ENCODE measurements at places on chromosomes 7 and 10.

GRCh38 chr7:29457141-29457561 lies 106.5 kb upstream of the PRR15 start:
- no peak for DNase-seq

GRCh38 chr7:22343612-22344011 lies 13.3 kb downstream of the RAPGEF5 start:
- DNase-seq, result no peak

- no peak for DNase-seq
Observed at GRCh38 chr10:50291261-50291850, 40.0 kb upstream of the ASAH2 start.

DNA sequence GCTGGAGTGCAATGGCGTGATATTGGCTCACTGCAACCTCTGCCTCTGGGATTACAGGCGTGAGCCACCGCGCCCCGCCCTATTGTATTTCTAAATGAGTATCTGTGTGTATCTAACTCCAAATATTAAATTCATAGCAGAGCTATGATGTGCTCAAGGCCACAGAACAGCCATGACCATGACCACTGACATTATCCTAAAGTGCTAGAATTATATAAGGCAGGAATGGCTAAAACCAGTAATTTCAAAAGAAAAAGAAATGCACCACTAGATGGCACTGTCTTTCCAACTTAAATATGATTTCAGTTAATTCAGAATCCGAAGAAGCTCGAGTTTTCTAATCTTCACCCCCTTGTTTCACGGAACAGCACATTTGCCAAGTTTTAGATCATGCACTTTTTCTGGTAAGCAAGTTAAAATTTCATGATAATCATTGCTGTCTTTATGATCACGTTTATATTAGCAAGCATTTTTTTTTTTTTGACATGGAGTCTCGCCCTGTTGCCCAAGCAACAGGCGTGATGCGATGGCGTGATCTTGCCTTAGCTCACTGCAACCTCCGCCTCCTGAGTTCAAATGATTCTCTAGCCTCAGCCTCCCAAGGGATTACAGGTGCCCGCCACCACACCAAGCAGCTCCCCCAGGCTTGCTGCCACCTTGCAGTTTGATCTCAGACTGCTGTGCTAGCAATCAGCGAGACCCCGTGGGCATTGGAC lies 65.3 kb downstream of the OR13A1 start:
- no peak for DNase-seq

GRCh38 chr10:1520909-1521565 lies 216.3 kb downstream of the ADARB2 start:
- no peak for DNase-seq

DNA sequence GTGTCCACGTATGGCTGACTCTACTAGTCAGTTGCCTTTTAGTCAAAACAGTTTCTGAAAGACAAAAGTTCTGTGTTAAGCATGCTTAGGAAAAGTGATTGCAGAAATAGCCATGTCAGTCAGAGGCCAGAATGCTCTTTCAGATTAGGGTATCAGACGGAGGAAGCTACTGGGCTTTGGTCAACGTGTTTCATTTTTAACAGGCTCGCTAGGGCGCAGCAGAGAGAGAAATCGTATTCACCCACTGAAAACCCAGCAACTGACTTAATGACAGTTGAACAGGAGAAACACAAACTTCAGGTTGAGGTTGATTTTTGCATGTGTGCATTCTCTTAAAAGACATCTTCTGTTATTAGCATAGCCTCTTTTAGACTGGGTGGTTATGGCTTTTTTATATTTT lies 322.6 kb upstream of the KIAA1217 start:
- no peak for DNase-seq

DNA sequence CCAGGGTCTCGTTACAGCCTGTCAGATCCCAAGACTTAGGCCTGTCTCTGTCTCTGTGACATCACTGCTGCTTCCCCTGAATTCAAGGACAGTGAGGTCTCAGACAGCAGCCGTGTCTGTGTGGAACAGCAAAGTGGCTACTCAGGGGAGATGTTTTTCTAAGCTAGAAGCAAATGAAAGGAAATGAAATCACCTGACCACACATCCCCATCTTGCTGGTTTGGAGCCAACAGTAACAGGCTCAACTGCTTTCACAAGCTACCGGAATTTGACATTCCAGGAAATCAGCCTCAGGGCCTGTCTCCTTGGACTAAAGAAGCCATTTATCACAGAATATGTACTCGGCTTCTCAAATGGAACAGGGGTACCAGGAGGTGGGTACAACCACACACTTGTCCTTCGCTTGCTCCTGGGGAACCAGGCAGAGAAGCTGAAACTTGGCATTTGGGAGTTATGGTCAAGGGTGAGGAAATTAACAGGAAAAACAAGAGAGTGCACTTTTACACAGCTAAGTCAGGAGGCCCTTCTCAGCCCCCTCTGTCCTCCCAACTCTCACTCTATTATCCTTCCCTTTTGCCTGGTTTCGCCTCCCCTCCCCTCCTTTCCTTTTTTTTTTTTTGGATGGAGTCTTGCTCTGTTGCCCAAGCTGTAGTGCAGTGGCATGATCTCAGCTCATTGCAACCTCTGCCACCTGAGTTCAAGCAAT lies 73.2 kb downstream of the SPDYE5 start:
- no peak for DNase-seq

GRCh38 chr7:108157606-108158335 lies 27.6 kb upstream of the LAMB4 start:
- no peak for DNase-seq

- DNase-seq, result no peak
Observed at GRCh38 chr7:18290223-18290622, 205.3 kb upstream of the HDAC9 start.

DNA sequence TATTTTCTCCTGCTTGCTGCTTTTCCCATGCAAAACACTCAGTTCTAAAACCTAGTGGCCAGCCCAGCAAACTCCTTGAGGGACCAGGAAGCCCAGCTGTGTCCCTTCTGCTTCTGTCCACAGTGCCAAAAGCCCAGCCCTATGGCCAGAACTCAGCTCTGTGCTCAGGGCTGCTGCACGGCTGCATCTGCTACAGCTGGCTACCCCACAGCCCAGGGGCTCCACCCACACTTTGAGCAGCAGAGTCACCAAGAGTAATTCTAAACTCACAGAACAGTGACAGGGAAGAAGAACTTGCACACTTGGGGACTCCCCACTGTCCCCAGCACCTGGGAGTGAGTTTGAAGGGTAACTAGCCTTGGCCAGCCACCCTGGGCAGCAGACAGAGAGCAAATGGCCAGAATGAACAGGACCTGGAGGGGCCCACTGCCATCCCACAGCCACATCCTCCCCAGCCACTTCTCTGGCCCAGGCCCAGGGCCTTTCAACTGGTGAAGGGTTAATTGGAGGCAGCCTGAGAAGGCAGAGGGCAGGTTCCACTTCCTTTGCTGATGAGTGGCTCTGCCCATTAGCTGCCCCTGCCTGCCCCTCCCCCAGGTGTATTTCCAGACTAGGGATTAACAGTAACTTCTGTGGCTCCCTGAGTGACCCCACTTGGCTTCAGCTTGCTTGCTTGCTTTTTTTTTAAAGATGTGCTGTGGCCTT lies 28.1 kb upstream of the TRIM8 start:
- DNase-seq, result peak; percentile 90

DNA sequence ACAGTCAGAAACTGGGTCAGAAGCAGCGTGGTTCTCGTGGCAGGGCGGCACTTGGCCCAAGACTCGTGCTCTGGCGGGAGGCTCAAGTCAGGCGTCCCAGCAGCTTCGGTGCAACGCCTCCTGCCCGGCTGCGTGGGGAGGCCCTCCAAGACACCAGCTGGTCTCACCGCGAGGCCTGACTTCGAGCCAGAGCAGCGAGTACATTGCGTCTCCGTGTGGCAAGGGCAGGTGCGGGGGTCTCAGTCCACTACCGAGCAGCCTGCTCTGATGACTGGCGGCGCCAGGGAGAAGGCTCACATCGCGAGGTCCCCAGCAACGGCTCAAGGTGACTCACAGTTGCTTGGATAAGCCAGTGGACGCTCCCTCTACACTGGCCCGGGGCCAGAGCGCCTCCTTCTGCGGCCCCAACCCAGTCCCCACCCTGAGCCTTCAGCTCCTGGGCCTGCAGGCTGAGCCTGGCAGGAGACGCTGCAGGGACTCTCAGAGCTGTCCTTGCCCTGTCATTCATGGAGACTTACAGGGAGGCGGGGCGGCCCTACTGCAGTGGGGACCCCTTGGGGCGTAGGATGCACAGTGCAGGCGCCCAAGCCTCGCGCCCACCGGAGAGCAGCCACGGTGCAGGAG lies 41.9 kb upstream of the PRKAR1B start:
- DNase-seq, result no peak

DNA sequence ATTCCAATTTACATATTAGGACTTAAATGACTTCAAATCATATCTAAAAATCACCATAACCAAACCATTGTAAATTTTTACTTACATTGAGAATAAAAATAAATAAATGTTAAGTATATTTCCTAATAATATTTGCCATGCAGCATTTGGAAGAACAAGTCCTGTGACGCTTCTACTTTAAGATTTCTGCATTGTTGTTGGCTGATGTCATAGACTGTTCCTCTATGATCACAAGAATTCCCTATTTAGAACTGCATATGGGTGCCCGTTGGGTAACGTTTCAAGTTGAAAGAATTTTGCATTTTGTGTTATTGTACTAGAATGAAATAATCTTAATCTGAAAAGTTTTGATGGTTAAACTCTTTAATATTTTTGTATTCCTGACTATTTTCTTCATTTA lies 5.1 kb upstream of the ITGB1 start:
- no peak for DNase-seq

GRCh38 chr7:92052159-92052558 lies 82.1 kb downstream of the CYP51A1 start:
- DNase-seq, result no peak

GRCh38 chr7:75868153-75868552 lies 10.7 kb upstream of the RHBDD2 start:
- DNase-seq, result no peak

DNA sequence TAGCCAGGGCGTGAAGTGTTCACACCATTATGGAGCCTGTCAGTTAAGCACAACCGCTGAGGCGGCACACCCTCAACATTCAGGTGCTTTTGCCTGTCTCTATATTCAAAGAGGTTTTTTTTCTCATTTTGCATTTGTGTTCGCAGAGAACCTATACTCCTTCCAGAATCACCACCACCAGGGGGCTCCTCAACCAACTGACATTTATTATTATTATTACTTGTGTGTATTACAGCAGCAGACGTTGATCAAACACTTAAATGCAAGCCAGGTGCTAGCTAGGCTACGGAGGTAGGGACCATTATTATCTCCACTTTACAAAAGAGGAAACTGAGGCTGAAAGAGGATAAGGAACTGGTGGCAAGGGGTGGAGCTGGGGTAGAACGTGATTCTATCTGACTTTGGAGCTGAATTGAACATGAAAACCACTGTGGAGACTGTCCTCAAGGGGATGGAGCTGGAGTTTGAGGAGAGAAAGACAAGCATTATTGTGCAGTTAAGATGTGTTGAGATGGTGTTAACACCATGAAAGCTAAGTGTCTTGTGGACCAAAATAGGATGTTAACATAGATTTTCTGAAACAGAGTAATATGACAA lies 133.8 kb upstream of the PLXNA4 start:
- no peak for DNase-seq

- DNase-seq, result no peak
Observed at GRCh38 chr10:62637249-62638061, 167.1 kb upstream of the ADO start.

DNA sequence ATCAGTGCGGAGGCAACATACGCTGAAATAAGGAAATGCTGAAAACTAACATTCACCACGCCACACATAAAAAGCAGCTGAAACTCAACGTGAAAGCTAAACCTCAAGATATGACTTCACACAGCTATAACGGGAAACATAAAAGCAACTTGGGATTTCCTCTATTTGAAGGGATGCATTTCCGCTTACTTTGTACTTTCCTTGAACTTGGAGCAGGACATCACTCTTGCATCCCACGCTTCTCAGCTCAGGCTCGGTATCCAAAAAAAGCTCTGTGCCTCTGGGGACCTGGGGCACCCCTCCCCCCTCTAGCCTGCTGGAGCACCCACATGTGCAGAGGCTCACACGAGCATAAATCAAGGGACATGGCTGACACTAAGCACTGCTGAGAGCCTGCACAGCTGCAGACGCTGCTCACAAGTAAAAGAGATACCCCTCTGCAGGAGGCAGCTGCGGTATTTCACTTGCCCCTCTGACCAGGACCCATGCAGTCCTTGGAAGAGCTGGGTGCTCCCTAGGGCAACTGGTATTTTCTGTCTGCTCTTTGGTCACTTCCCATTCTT lies 34.2 kb downstream of the PARD3 start:
- DNase-seq, result no peak

DNA sequence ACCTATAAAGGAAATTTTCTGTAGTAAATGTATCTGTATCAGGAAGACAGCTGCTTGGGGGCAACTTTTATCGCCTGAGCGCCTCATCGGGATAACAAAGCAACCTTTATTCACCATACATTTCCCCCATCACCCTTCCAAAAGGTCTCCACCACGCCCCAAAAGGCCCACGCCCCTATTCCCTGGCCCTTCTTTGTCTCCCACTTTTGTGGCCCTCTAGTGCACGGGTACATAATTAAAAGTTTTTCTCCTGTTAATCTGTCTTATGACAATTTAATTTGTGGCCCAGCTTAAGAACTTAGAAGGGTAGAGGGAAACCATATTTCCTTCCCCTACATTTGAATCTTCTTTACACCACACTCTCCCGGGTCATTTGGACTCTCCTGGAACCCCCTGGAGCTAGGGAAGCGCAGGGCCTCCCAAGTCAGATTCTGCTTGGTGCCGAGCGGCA lies 625 bp downstream of the RP9 start:
- DNase-seq, result no peak

- no peak for DNase-seq
Observed at GRCh38 chr7:132486274-132486610, 90.0 kb downstream of the PLXNA4 start.

DNA sequence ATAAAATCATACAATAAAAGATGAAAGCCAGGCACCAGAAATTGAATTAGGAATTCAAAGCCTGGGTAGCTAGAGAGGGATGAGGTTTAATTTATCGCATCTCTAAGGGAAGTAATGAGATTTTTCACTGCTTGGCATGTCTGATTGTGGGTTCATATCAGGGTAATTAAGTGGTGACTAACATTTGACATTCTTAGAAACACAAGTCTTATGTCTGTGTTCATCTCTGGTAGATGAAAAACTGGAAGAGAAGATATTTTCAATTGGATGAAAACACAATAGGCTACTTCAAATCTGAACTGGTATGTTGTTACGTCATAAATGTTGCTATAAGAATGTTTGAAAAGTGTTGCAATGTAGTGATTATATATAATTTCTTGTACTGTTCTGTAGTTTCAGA lies 36.8 kb upstream of the ARMS2 start:
- no peak for DNase-seq
